T-helper 17 cell (primary cell): ENCODE measurements at places on chromosomes 11 and 22. TPM values are rescaled to one million over a fixed set of nuclear protein-coding genes. Genes with fewer than 3 reads are reported as not detected.

- DNase-seq, result no peak
Observed at GRCh38 chr11:132312701-132313111, 942.3 kb downstream of the NTM start.

APOL5 gene
- total RNA-seq, result not detected

MYO18B gene
- 0.65 TPM for total RNA-seq

GRCh38 chr11:65446446-65447277 is 24.1 kb downstream of the NEAT1 start:
- no peak for DNase-seq

- DNase-seq, result no peak
Observed at GRCh38 chr22:35310556-35311550, 11.2 kb downstream of the TOM1 start.

GRCh38 chr11:45110562-45110961 is 35.9 kb upstream of the PRDM11 start:
- no peak for DNase-seq

- no peak for DNase-seq
Observed at GRCh38 chr22:37892566-37893335, 13.3 kb upstream of the MICALL1 start.

GRCh38 chr11:62546929-62547625 is 471 bp upstream of the AHNAK start:
- DNase-seq, result no peak

CCDC87 gene
- total RNA-seq, result 2.3 TPM

- no peak for DNase-seq
Observed at GRCh38 chr22:18032455-18033101, 8.2 kb upstream of the MICAL3 start.

TEX12 gene
- total RNA-seq, result 0.52 TPM

- DNase-seq, result no peak
Observed at GRCh38 chr22:39665661-39666431, 95.3 kb downstream of the CACNA1I start.

DNA sequence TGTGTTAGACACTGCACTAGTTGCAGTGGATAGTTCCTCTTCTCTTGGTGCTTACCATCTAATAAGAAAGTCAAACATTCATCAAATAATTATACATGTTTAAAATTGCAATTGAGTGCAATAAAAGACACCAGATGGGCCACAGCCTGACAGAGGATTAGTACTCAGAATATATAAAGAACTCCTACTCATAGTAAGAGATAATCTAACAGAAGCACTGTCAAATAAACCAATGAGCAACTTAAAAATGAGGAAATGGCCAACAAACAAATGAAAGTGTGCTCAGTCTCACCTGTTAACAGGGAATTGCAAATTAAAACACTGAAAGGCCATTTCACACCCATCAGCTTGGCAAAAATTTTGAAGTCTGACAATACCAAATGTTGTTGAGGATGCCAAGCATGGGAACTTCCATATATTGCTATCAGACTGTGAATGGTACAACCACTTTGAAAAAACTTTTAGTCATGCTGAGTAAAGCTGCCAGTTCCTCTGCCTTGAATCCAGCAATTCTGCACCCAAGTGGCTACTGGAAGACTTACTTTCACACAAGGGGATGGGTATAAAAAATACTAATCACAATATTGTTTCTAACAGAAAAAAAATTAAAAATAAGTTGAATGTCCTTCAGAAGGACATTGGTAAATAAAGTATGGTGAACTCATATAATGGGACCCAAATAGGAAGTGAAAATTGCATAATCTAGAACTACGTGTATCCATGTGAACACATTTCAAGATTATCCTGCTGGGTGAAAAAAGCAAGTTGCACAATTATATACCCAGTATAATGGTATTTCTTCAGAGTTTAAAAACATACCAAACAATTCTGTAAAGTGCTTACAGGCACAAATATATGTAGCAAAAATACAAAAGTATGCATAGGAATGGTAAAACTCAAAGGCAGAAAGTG is 41.4 kb upstream of the CREB3L1 start:
- no peak for DNase-seq

OSM gene
- total RNA-seq, result 29.1 TPM

DNA sequence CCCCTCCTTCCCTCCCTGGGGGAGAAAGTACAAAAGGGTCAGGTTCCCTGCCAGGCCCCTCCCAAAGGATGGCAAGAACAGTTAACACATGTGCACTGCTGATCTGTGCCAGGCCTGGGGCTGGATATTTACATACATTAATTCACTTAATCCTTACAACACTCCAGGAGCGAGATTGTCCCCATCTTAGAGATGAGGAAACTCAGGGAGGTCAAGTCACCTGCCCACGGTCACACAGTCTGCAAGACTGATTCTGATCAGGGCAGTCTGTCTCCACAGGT is 36.5 kb downstream of the NECTIN1 start:
- no peak for DNase-seq

RCOR2 gene
- not detected for total RNA-seq

DNA sequence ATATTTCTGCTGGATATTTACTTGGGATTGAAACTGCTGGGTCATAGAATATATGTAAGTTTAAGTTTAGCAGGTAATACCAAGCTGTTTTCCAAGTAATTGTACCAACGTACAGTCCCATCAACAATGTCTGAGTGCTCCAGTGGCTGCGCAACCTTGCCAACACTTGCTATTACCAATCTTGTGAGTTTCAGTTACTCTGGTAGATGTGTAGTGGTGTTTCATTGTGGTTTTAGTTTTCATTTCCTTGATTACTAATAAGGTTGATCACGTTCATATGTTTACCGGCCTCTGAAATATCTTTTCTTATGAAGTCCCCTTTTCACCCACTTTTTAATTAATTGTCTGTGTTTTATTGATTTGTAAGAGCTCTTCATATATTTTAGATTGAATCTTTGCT is 370.6 kb upstream of the CADM1 start:
- DNase-seq, result no peak

ANKRD13D gene
- 220 TPM for total RNA-seq

DNA sequence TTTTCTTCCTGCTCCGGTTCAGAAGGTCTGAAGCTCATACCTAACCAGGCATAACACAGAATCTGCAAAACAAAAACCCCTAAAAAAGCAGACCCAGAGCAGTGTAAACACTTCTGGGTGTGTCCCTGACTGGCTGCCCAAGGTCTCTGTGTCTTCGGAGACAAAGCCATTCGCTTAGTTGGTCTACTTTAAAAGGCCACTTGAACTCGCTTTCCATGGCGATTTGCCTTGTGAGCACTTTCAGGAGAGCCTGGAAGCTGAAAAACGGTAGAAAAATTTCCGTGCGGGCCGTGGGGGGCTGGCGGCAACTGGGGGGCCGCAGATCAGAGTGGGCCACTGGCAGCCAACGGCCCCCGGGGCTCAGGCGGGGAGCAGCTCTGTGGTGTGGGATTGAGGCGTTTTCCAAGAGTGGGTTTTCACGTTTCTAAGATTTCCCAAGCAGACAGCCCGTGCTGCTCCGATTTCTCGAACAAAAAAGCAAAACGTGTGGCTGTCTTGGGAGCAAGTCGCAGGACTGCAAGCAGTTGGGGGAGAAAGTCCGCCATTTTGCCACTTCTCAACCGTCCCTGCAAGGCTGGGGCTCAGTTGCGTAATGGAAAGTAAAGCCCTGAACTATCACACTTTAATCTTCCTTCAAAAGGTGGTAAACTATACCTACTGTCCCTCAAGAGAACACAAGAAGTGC is 661 bp upstream of the MALAT1 start:
- peak; percentile 30 for DNase-seq

GRCh38 chr22:40764763-40765441 is 54.2 kb downstream of the SLC25A17 start:
- no peak for DNase-seq

DNA sequence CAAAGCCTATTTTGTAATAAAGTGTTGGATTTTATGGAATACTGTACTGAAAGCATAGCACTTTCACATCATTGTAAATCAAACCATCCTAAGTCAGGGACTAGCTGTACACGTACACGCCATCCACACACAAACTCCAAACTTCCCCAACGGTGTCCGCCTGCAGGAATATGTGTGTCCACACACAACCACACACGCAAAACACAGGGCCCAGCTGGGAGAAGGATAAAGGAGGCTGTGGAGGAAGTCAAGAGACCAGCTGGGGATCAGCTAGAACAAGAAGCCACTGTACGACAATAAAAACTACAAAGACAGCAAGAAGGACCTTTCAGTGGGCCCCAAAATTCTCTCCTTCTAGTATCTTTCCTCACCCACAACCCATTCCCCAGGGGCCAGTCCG is 1.6 kb downstream of the TRIM29 start:
- no peak for DNase-seq

- no peak for DNase-seq
Observed at GRCh38 chr11:1969035-1969434, 21.9 kb downstream of the MRPL23 start.

UBQLNL gene
- total RNA-seq, result 0.29 TPM

DNA sequence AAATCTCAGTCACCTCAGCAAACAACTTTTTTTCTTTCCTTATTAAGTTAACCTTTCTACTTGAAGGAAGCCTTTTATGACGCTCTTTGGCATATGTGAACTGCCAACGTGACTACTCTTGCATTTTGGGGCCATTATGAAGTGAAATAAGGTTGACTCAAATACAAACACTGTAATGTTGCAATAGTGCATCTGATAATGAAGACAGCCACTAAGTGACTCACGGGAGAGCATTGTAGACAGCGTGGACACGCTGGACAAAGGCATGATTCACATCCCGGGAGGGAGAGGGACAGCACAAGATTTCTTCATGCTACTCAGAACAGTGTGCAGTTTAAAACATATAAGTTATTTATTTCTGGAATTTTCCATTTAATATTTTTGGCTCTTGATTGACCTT is 560.8 kb downstream of the ETS1 start:
- DNase-seq, result no peak

DNA sequence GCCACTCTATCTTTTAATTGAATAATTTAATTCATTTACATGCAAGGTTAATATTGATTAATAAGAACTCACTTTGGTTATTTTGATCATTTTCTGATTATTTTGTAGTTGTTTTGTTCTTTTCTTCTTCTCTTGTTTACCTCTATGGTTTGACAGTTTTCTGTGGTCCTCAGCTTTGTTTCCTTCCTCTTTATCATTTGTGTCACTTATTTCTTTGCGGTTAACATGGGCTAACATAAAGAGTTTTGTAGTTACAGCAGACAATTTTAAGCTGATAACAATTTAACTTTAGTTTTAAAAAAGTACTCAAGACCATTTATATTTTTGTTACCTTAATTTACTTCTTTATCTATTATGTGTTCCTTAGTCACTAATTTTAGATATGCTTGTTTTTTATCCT is 1032.8 kb upstream of the RAG2 start:
- DNase-seq, result no peak

DNA sequence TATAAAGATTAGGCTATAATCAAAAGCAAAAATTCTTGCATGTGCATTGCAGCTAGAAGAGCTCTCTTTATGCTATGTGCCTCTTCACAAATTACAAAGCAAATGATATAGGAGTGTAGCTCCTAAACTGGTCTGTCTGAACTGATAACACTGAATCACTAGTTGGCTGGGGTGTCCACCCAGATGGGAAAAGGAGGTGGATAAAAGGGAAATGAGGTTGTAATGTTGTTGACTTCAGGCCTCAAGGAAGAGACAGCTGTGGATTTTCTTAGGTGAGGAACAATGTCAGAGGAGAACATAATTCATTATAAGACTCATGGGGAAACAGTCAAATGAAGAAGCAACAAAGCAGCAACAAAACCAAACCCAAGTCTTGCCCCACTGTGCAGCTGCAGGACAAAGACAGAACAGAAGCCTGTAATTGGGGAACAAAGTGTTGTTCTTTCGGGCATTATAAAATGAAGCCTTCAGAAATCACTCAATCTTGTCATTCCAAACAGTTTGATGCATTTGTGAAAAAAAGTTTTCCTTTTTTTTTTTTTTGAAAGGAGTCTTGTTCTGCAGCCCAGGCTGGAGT is 130.1 kb upstream of the DDI1 start:
- DNase-seq, result no peak

GRCh38 chr11:89521294-89521693 is 30.1 kb upstream of the NOX4 start:
- DNase-seq, result no peak

LGALS1 gene
- total RNA-seq, result 154 TPM

WBP2NL gene
- 0.91 TPM for total RNA-seq

- no peak for DNase-seq
Observed at GRCh38 chr22:49753961-49754695, 73.5 kb downstream of the BRD1 start.

TSKU gene
- not detected for total RNA-seq

TTC36 gene
- 0.55 TPM for total RNA-seq

PRMT3 gene
- 10.1 TPM for total RNA-seq

DNA sequence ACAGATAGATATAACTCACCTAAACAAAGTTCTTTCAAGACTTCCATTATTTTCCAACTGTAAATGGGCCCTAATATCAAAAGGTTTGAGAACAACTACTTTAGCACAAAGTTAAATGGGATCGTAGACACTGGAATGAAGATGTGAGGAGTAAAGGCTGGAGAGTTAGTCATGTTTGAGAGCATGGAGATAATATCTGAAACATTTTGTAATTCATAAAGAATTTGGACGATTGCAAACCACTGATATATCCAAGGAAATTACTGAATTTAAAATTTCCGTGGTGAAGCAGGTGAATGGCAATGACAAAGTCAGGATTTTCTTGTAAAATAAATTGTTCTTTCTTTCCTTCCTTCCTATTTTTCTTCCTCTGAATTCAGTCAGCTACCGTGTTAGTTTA is 564.9 kb downstream of the CNTN5 start:
- no peak for DNase-seq

DNA sequence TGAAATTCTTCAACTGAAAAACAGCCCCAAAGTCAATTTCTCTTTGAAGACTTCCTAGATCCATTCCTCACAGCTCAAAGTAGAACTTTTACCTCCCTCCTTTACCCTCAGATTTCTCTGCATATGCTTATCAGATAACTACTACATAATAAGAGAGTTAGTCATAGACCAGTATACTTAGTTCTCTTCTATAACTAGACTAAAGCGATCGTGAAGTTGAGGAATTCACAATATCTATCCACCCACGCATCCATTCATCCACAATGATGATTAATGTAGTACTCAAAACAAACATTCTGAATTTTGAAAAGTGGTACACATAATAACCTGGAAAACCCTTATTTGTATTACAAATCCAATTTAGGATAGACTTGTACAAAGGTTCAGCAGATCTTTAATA is 800.9 kb upstream of the TENM4 start:
- DNase-seq, result no peak

GRCh38 chr22:19667872-19668740 is 46.2 kb upstream of the SEPTIN5 start:
- DNase-seq, result no peak
